H9 (cell line): ENCODE measurements at places on chromosomes 2 and 18. TPM values are rescaled to one million over a fixed set of nuclear protein-coding genes. Genes with fewer than 3 reads are reported as not detected.
A peak's percentile ranks its signal among the peaks of the same experiment; 100 is the strongest.

FAM228A gene
- not detected in 2 replicates for total RNA-seq

DNA sequence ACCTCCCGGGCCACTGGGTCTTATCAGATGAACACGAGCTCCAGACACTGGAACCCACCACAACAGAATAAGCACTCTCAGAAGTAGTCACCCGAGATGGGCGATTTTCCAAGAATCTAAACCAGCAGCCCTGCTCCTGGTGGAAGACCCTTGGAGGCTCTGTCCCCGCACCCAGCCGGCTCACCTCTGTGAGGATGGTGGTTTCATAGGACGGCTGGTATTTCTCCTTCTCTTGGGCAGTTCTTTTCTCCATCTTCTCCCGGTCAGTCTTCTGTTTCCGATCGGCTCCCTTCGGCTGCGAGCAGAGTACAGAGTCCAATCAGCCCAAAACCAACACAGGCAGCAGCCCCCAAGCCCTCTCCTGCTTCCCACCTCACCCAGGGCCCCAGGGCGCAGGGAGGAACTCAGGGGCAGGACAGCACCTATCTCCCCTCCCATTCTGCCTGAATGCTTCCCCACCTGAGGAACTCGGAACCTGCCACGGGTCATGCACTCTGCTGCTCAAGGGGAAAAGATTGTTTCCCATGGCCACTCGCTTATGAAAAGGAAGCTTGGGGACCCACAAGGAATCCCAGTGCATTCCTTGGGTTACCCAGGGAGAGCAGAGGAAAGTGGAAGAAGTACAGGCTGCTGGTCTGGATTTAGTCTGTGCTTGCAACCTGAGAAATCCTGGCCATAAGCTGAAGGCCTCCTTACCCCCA, 42.7 kb downstream of the TFCP2L1 start:
- H3K27me3 ChIP-seq = no peaks in the 10 kb centered on the region
- H3K4me1 ChIP-seq = no peaks in the 10 kb centered on the region
- H3K4me3 ChIP-seq = no peak overlapping the region
- no peak overlapping the region for H3K27ac ChIP-seq
- H3K36me3 ChIP-seq = no peaks in the 10 kb centered on the region

- peaks cover 3% of the 10 kb centered on the region; the same call in 1 of the 2 replicates for H3K4me1 ChIP-seq
- H3K4me3 ChIP-seq = no peak overlapping the region
- no peak for DNase-seq
These were observed 109.1 kb downstream of the RIF1 start for GRCh38 chr2:151518802-151519201.

TLX2 gene
- total RNA-seq = 0.20 and 0.26 TPM in 2 replicates

SLC35F6 gene
- 15.7 and 16.0 TPM in 2 replicates for total RNA-seq

GRCh38 chr2:67445652-67446268, 48.6 kb downstream of the ETAA1 start:
- no peaks in the 10 kb centered on the region for H3K4me1 ChIP-seq
- H3K4me3 ChIP-seq = no peak overlapping the region
- no peak for DNase-seq
- H3K27me3 ChIP-seq = no peaks in the 10 kb centered on the region
- no peaks in the 10 kb centered on the region for H3K36me3 ChIP-seq
- H3K27ac ChIP-seq = no peak overlapping the region

GLI2 gene
- 56.7 and 59.3 TPM in 2 replicates for total RNA-seq

- no peak overlapping the region for H3K4me3 ChIP-seq
- no peaks in the 10 kb centered on the region for H3K4me1 ChIP-seq
- H3K27ac ChIP-seq = no peak overlapping the region
- H3K27me3 ChIP-seq = no peaks in the 10 kb centered on the region
These were observed 86.8 kb upstream of the TFPI start for GRCh38 chr2:187640926-187641510.

PRSS56 gene
- not detected in 2 replicates for total RNA-seq

DNA sequence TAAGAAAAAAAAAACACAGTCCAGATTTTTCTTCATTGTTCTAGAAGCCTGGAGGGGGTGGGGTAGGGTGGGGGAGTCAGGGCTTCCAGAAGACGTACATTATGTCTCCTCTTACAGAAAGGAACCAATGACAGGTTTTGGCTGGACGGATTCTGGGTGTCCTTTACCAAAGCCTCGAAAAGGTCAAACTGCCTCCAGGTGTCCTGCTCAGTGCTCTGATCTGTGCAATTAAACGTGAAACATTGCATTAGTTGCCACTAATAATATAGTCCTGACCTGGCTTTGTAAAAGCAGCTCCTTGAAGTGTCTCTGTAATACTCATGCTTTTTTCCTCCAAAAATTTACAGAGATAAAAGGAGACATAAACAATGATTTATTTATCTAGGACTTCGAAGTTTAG, 11.1 kb upstream of the MTA3 start:
- H3K4me1 ChIP-seq = peaks cover 6% of the 10 kb centered on the region; the same call in 1 of the 2 replicates
- H3K27me3 ChIP-seq = no peaks in the 10 kb centered on the region
- no peaks in the 10 kb centered on the region for H3K36me3 ChIP-seq
- no peak overlapping the region for H3K27ac ChIP-seq
- H3K4me3 ChIP-seq = no peak overlapping the region

TUBA4B gene
- total RNA-seq = not detected in 2 replicates

DNA sequence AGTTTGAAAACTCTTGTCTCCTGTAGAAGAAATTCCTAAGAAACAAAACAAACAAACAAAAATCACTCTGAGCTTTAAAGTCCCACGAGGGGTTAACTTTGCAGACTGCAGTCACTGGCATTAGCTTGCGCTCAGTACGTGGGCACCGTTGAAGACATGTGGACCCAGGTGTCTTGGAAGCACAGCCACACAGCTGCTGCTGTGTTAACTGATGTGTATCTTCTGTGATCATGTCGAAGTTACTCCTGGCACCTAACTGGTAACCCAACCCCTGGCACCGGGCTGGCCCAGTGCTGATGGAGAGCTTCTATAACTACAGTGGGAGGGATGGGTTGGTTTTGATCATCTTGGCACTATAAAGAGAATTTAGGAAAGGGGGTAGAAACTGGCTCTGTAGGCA, 51.6 kb upstream of the FHL2 start:
- H3K4me1 ChIP-seq = no peaks in the 10 kb centered on the region
- DNase-seq = no peak
- H3K27me3 ChIP-seq = no peaks in the 10 kb centered on the region
- H3K4me3 ChIP-seq = no peak overlapping the region
- no peaks in the 10 kb centered on the region for H3K36me3 ChIP-seq
- H3K27ac ChIP-seq = no peak overlapping the region

CHRNA1 gene
- not detected in 2 replicates for total RNA-seq

SRD5A2 gene
- not detected in 2 replicates for total RNA-seq

GRCh38 chr18:22563164-22563583, 145.5 kb upstream of the CTAGE1 start:
- no peaks in the 10 kb centered on the region for H3K36me3 ChIP-seq
- peaks cover 17% of the 10 kb centered on the region for H3K27me3 ChIP-seq
- no peak for DNase-seq
- no peak overlapping the region for H3K4me3 ChIP-seq
- H3K4me1 ChIP-seq = no peaks in the 10 kb centered on the region

GRCh38 chr2:208820014-208820688, 413.6 kb downstream of the PTH2R start:
- H3K36me3 ChIP-seq = no peaks in the 10 kb centered on the region
- H3K4me3 ChIP-seq = no peak overlapping the region
- no peak overlapping the region for H3K27ac ChIP-seq
- H3K4me1 ChIP-seq = no peaks in the 10 kb centered on the region
- H3K27me3 ChIP-seq = no peaks in the 10 kb centered on the region

C2orf68 gene
- total RNA-seq = 39.6 and 40.4 TPM in 2 replicates

DNA sequence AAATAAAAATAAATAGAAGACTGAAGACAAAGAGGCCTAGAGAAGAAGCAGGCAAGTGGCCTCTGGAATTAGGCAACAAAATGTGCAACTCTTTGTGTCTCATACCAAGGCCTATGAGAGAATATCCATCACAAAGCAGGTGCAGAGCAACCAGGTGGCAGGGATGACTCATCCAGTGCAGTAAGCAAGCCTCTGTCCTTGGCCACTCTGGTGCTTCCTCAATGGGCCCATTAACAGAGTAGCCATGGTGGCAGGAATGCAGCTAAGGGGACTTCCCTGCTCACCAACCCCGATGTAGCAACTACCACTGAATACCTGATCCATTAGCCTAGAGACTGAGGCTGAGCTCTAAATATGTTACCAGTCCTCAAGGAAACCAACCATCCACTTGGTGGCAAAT, 11.0 kb upstream of the EPG5 start:
- DNase-seq = peak; percentile 88
- no peak overlapping the region for H3K4me3 ChIP-seq
- H3K36me3 ChIP-seq = no peaks in the 10 kb centered on the region
- H3K27ac ChIP-seq = peak overlapping the region; percentile 17
- H3K27me3 ChIP-seq = no peaks in the 10 kb centered on the region

EGR4 gene
- 0.85 and 1.2 TPM in 2 replicates for total RNA-seq

OSR1 gene
- total RNA-seq = 0.24 and 0.35 TPM in 2 replicates

NT5C1B gene
- total RNA-seq = not detected in 2 replicates

GRCh38 chr2:69917852-69918251, 2.9 kb downstream of the MXD1 start:
- no peaks in the 10 kb centered on the region for H3K36me3 ChIP-seq
- no peak for DNase-seq
- H3K27me3 ChIP-seq = no peaks in the 10 kb centered on the region
- H3K4me1 ChIP-seq = no peaks in the 10 kb centered on the region

GRCh38 chr2:234957834-234958135, 6.0 kb downstream of the SH3BP4 start:
- peak overlapping the region; percentile 11; the same call in 1 of the 3 replicates for H3K4me3 ChIP-seq
- peaks cover 31% of the 10 kb centered on the region for H3K36me3 ChIP-seq
- no peaks in the 10 kb centered on the region; the same call in 1 of the 2 replicates for H3K27me3 ChIP-seq
- no peak overlapping the region for H3K27ac ChIP-seq
- DNase-seq = no peak

FBXO48 gene
- total RNA-seq = 1.3 and 1.4 TPM in 2 replicates

DNA sequence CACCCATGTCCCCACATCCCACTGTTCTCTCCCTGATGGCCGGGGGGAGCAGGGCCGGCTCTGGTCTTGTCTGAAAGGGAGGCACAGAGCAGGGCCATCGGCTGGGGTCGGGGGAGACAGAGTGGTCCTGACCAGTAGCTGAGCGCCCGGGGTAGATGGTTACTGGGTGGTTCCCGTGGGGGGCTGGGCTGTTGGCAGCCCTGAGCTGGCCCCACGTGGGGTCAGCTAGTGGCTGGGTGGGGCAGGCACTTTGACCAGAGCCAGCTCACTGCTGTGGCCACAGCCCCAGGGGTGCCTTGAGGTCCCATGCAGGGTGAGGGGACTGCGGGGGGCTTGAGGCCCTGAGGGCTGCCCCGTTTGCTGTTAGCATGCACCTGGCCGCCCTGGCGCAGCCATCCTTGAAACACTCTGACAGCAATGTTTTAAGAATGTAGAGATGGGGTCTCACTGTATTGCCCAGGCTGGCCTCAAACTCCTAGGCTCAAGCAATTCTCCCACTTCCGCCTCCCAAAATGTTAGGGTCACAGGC, 12.3 kb upstream of the NEU4 start:
- no peaks in the 10 kb centered on the region for H3K4me1 ChIP-seq
- no peak overlapping the region for H3K4me3 ChIP-seq
- H3K27ac ChIP-seq = no peak overlapping the region
- peaks cover 3% of the 10 kb centered on the region; the same call in 1 of the 2 replicates for H3K36me3 ChIP-seq
- no peak for DNase-seq

DUSP19 gene
- total RNA-seq = 1.2 and 1.8 TPM in 2 replicates

DNA sequence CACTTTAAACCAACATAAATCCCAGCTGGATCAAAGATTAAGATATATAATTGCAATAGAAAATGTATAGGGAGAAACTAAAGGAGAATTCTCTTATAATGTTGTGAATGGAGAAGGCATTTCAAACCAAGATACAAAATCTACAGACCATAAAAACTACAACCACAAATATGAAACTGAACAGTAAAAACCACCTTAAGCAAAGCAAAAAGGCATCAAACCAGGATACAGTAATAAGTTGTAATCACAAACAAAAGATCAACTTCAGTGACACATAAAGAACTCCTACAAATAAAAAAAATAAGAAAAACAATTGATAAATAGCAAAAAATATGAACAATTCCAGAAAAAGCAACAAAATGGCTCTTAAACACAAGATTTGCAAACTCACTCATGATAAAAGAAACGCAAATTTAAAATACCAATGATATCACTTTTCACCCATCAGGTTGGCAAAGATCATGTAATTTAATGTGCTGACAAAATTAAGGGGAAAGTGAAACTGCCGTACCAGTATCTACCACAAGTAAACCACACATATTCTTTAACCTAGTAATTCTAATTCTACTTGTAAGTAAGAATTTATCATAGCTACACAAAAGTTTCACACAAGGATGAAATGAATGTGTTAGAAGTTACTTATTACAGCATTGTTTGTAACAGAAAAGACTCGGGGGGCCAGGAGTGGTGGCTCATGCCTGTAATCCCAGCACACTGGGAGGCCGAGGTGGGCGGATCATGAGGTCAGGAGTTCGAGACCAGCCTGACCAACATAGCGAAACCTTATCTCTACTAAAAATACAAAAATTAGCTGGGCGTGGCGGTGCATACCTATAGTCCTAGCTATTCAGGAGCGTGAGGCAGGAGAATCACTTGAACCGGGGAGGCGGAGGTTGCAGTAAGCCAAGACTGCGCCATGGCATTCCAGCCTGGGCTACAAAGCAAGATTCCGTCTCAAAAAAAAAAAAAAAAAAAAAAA, 101.9 kb downstream of the USP34 start:
- no peak overlapping the region for H3K4me3 ChIP-seq
- no peak for DNase-seq
- no peak overlapping the region for H3K27ac ChIP-seq
- H3K36me3 ChIP-seq = peaks cover 58% of the 10 kb centered on the region

- no peak overlapping the region for H3K4me3 ChIP-seq
- no peaks in the 10 kb centered on the region for H3K36me3 ChIP-seq
- H3K27ac ChIP-seq = no peak overlapping the region
- no peaks in the 10 kb centered on the region for H3K27me3 ChIP-seq
- no peak for DNase-seq
- no peaks in the 10 kb centered on the region for H3K4me1 ChIP-seq
These were observed 152.1 kb upstream of the CELF4 start for GRCh38 chr18:37717656-37718055.

DNA sequence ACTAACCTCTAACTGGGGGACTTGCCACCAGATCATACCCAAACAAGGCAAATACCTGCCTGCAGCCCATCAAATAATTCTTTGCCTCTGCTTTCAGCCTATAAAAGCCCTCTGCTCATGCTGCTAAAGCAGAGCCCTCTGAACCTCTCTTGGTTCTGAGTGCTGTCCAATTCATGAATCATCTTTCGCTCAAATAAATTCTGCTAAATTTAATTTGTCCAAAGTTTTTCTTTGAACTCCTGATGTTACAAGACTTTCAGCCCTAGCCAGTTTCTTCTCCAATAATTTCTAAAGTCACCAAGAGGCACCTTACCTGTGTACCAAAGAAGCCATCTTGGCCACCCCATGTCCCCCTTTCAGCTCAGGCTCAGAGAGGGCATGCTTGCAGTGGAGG, 72.0 kb downstream of the MRO start:
- DNase-seq = no peak
- peaks cover 8% of the 10 kb centered on the region; the same call in 1 of the 2 replicates for H3K4me1 ChIP-seq
- no peaks in the 10 kb centered on the region for H3K27me3 ChIP-seq
- H3K27ac ChIP-seq = no peak overlapping the region

DNA sequence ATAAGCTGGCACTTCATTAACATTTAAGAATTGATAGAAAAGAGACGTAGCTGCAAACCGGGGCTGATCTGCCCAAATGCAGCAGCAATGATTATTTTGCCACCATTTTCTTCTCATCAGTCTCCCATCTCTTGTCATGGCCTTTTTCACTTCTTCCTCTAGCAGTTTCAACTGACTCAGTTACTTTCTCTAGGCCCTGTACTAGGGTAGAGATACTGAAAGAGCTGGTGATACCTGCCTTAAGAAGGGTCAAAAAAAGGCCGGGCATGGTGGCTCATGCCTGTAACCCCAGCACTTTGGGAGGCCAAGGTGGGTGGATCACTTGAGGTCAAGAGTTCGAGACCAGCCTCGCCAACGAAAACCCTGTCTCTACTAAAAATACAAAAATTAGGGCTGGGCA, 127.4 kb downstream of the LTBP1 start:
- H3K27me3 ChIP-seq = no peaks in the 10 kb centered on the region
- no peaks in the 10 kb centered on the region; the same call in 2 of the 3 replicates for H3K36me3 ChIP-seq
- no peak overlapping the region for H3K4me3 ChIP-seq

MC5R gene
- total RNA-seq = not detected in 2 replicates

SNRNP200 gene
- total RNA-seq = 215 and 218 TPM in 2 replicates
